Glomerular endothelial cell (primary cell): ENCODE measurements at places on chromosomes 11 and 22. TPM values are rescaled to one million over a fixed set of nuclear protein-coding genes. Genes with fewer than 3 reads are reported as not detected.

DNA sequence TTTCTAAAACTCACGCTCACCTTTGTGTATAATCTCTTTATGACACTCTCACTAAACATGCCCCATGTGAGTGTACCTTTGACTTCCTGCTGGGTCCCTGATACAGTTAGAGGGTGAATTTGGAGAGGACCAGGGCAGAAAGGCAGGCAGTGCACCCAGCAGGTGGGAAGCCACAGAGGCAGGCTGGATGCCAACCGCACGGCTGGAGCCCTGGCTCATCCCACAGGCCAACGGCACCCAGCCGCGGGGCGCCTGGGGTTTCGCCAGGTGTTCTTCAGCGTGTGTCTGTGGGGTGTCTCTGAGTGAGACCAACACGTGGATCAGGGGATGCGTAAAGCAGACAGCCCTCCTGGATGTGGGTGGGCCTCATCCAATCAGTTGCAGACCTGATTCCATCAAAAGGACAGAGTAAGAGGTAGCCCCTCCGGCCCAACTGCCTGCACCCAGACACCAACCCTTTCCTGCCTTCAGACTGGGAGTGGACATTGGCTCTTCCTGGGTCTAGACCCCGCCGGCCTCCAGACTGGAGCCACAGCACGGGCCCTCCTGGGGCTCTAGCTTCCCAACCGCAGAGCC lies 51.6 kb downstream of the DHCR7 start:
- DNase-seq, result no peak

The APOA4 gene
- not detected in 2 replicates for total RNA-seq

GRCh38 chr11:112558691-112559090 lies 298.0 kb upstream of the PLET1 start:
- no peak for DNase-seq

DNA sequence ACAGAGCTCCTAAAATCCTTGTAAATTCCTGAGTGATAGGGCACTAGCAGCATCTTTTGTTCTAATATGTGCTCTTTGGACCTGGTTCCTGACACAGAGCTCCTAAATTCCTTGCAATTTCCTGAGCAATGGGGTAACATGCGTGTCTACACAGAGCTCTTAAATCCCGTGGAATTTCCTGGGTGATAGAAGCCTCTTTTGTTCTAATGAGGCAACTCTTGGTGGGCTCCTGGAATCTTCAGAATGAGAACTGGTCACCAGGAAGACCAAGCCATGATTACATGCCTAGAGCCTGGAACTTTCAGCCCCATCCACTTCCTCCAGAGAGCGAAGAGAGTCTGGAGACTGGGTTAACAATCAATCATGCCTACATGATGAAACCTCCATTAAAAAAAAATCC lies 19.0 kb downstream of the RSF1 start:
- no peak for DNase-seq

DNA sequence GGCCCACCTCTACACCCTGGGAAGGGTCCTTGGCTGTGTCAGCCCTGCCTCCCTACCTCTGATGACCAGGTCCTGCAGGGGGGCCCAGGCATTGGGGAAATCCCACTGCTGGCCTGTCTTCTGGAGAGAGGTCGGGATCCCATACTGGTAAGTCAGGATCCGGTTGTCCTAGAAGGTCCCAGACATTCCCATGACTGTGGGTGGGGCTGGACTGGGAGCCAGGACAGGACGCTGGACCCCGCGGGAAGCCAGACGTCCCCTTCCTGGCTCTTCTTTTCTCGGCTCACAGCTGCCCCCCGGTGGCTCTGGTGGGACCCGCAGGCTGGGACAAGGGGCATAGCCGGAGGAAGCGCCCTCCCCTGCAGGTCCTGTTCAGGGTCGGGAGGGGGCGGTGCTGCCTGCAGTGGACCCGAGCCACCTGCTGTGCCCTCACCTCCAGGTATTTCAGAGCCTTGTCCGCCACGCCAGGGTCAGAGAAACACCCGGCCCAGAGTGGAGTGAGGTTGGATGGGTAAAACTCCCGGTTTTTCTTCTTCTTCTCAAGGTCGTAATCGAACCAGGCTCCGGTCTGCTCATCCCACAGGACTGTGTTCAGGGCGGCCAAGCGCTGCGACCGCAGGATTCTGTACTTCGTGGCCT lies 20.0 kb downstream of the TREH start:
- peak; percentile 29 for DNase-seq

The OR2AG1 gene
- not detected in 2 replicates for total RNA-seq

GRCh38 chr11:84780689-84781293 lies 846.4 kb downstream of the DLG2 start:
- no peak for DNase-seq

DNA sequence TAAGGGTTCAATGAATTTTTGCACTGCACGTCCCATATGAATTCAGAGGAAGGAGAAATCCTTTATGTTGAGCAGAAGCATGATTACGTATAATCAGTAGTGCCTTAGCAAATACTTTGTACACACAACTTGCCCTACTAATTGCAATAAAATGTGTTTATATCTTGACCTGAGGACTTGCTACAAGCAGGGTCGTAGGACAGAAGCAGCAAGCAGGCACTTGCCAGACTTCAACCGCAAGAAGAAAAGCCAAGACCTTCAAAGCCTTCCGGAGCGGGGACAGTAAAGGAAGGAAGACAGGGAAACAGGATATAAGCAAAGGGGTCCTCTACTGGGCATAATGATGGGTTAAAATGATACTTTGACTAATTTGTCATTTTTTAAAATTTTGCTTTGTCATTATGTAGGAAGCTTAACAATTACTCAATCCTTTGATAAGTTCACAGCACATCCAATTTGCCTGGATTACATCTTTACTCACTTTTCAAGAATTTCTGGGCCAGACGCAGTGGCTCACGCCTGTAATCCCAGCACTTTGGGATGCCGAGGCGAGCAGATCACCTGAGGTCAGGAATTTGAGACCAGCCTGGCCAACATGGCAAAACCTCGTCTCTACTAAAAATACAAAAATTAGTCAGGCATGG lies 23.2 kb upstream of the UBASH3B start:
- no peak for DNase-seq

DNA sequence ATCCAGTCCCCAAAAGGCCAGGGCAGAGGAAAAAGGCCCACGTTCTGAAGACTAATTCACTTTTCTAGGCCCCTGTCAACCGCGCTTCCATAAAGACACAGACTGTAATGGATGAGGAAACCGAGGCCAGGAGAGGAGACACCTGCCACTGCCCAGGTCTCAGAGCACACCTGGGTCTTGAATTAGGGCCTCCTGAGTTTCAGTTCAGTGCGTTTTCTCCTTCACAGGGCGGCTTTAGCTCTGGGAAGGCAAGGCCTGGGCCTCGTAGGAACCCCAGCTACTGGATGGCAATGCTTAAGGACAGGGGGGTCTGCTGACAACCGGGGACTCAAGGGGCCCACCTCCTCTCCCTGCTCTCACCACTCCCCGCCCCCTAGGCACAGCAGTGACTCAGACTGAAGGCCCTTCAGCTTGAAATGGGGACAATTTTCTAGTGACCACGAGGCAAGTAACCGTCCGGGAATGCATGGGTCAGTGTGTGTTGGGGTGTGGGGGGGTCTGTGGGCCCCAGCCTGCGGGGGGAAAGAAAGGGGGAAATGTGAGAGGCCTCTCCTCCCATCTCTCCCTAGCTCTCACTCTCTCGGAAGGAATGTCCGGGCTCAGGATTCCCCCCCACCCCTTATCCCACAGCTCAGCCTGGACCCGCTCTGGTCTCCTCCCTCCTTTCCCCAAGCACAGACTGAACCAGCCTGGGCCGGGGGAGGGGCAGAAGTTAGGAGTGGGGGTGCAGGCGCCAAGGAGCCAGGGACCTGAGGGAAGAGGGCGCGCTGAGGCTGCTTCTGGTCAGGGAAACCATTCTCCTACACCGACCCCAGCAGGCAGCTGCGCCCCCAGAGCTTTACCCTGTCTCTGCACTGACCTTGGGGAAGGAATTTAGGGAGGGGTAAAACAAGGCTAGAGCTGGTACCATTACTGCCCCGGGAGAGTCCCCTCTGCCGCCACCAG lies 17.2 kb downstream of the CREB3L1 start:
- no peak for DNase-seq

- no peak for DNase-seq
Observed at GRCh38 chr11:73570415-73571114, 27.3 kb downstream of the FAM168A start.

The TEX54 gene
- not detected in 2 replicates for total RNA-seq

DNA sequence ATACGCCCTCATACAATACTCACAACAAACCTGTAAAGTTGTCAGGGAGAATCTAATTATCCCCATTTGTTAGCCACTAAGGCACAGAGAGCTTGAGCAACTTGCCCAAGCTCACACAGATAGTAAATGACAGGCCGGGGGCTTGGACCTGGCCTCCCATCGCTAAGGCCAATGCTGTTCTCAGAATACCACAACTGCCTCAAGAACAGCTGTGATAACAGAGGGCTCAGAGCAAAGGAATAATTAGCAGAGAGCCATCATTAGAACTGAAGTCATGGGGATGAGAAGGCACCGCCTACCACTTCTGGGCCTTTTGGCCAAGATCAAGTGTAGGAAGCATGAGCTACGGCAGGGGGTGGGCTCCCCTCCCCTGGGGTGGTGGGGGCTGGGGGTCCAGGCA lies 98.6 kb downstream of the FEZ1 start:
- no peak for DNase-seq

DNA sequence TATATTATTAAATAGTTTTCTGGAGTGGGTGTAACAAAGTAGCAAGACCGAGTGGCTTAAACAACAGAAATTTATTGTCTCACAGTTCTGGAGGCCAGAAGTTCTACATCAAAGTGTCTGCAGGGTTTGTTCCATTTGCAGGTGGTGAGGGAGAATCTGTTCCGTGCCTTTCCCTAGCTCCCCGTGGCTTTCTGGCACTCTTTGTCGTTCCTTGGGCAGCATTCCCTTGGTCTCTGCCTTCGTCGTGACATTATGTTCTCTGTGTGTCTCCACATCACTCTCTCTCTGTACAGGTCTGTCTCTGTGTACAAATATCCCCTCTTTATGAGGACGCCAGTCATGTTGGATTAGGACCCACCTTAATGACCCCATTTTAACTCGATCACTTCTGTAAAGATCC lies 38.2 kb downstream of the LDLRAD3 start:
- DNase-seq, result no peak

GRCh38 chr11:106813806-106814205 lies 204.5 kb downstream of the GUCY1A2 start:
- no peak for DNase-seq

The CCDC88B gene
- 3.2 and 3.4 TPM in 2 replicates for total RNA-seq

DNA sequence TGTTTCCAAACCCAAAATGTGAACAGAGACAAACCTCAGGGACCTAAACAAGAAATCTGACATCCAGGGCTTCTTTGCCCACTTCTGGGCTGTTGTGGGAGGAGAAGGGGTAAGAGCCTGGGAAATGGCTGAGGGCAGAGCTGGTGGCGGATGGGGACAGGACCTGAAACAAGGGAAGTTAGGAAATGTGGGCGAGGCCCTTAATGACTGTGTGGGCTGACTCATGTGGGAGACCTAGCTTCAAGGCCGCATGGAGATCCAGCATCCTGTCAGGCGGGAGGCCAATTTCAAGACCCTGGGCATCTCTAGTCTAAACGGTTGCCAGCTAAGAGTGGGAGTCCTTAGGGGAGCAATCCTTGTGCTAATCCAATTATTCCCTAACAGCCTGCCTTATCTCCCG lies 2.1 kb upstream of the OAF start:
- DNase-seq, result no peak

The MYO18B gene
- total RNA-seq, result 0.12 TPM in 1 of 2 replicates, not detected in the other

The APOL5 gene
- not detected in 2 replicates for total RNA-seq

DNA sequence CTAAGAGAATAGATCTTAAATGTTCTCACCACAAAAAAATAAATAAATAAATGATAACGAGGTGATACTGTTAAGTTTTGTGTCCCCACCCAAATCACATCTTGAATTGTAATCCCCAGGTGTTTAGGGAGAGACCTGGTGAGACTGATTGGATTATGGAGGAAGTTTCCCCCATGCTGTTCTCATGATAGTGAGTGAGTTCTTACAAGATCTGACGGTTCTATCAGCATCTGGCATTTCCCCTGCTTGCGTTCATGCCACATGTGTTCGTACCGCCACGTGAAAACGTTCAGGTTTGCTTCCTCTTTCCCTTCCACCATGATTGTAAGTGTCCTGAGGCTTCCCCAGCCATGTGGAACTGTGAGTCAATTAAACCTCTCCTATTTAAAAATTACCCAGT lies 1514.8 kb upstream of the TENM4 start:
- no peak for DNase-seq

The SLC29A2 gene
- total RNA-seq, result 0.48 and 1.2 TPM in 2 replicates

GRCh38 chr22:47213571-47214230 lies 451.3 kb downstream of the TBC1D22A start:
- no peak for DNase-seq

The TMPRSS13 gene
- 0.05 and 0.06 TPM in 2 replicates for total RNA-seq

GRCh38 chr11:22666325-22666687 lies at the start of gene GAS2:
TSS of gene GAS2 (plus strand) at chr11:22666611. CDS start at chr11:22674870, 8,259 bp downstream.
- DNase-seq, result no peak

DNA sequence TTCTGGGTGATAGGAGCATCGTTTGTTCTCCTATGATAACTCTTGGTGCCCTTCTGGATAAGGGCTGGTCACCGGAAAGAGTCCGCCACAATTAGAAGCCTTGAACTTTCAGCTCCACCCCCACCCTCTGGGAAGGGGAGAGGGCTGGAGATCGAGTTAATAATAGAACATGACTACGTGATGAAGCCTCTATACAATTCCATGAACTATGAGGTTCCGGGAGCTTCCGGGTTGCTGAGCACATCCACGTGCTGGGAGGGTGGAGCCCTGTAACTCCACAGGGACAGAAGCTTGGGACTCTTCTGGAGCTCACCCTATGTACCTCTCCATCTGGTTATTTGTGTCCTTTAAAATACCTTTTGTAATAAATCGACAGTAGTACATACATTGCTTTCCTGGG lies 40.3 kb downstream of the ARHGAP42 start:
- DNase-seq, result no peak

The TEX12 gene
- total RNA-seq, result 0.23 TPM in 1 of 2 replicates, not detected in the other

DNA sequence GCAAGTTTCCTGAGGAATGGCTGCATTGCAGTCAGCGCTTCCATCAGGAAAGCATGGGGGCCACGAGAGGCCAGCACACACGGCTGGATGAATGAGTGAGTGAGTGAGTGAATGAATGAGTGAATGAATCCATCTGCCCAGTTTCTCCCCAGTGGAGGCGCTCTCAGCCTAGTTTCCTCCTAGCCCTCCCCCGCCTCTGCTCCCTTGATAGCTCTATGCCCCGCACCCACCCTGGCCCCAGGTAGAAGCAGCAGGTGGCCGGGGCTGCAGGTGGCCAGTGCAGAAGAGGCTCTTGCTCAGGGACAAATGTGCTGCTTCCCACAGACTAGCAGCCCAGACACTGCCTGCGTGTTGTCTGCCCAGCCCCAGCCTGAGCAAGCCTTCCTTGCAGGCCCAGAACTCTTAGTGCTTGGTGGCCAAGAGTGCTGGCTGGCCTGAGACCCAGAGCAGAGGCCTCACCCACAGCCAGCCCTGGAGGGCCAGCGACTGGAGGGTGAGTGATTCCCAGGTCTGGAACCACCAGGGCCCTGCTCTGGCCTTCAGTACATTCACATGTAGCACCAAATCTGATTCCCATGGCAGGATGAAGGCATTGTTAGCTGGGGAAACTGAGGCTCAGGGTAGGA lies 31.1 kb upstream of the PDGFB start:
- DNase-seq, result no peak

The SLC22A8 gene
- not detected in 2 replicates for total RNA-seq

DNA sequence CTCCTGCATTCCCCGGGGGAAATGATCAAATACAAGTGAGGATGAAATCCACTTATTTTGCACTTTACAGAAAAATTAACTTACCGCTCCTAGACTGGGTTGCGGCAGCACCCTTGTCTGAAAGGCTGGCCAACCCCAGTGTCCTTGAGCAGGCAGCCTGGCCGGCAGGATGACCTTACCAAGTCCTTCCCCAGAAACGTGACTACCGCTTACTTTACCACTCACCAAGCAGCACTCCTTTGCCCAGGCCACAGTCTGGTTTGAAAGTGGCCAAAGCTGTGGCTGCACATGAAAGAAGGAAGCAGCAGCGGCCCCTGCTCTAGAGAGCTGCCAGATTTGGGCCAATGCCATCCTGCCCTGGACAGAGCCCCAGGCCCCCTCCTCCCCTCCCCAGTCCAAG lies 20.3 kb downstream of the MYH9 start:
- DNase-seq, result no peak
